ENCODE measurements at places on chromosomes 7 and 10.

GRCh38 chr10:87579563-87579962, 74.9 kb downstream of the MINPP1 start:
- no peak for DNase-seq

GRCh38 chr10:110681023-110681681, 37.0 kb downstream of the RBM20 start:
- no peak for DNase-seq

DNA sequence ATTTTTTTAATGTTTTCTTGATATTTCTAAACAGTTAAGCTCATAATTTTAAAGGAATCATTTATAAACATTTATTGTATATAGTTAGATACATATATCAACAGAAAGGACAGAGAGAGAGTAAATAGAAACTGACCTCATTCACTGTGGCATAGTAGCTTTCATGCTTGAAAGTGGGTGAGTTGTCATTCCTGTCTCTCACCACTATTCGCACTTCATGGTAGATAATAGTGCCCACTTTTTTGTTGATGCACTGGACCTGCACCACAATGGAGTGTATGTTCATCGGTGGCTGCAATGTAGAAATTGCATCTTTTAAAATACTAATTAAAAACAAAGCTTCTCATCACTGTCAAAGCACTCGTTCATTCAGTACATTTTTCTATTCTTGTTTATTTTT, 432.0 kb downstream of the PCDH15 start:
- no peak for DNase-seq

DNA sequence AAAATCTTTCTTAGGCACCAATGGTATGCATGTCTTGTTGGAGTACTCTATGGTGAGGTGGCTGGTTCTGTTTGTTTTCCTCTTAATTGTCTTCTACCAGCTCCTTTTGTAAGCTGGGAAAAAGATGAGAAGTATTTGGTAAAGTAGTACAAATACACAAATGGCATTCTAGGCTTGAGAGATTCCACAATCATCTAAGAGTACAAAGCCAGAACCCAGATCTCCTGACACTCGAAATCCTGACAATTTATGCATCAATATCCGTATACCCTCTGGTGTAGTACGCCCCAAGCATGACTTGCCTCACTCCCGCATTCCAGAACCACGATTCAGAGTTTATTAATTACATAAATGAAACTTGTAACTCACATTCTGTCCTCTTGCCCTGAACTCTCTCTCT, 43.5 kb downstream of the CDCA7L start:
- DNase-seq = no peak

- DNase-seq = no peak
Measured at GRCh38 chr10:70500812-70501301, 22.3 kb downstream of the PALD1 start.

Data from COR-L47 (cell line).